Activated naive CD4-positive, alpha-beta T cell treated with anti-CD3 and anti-CD28 coated beads, Interleukin-2, amount 10 ng/mL, durations not matched to agents 7 days and 5 days (primary cell): ENCODE measurements at places on chromosomes 12 and 14.

DNA sequence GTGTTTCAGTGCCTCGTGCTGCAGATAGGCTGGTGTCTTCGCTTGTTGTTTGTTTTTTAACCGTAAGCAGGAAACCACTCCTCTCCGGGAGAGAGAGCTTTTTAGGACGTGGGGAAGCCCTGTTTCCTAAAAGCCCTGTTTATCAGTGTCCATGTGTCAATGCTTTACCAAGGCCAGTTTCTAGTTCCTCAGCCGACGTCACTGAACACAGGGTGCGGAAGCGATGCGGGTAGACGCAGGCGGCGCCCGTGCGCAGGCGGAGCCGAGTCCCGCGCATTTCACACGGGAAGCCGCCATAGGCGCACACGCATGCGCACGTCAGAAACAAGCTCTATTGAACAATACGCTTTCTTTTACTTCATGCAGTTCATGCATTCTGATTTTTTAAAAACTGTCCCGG, 79.8 kb downstream of the GLT1D1 start:
- DNase-seq: no peak

DNA sequence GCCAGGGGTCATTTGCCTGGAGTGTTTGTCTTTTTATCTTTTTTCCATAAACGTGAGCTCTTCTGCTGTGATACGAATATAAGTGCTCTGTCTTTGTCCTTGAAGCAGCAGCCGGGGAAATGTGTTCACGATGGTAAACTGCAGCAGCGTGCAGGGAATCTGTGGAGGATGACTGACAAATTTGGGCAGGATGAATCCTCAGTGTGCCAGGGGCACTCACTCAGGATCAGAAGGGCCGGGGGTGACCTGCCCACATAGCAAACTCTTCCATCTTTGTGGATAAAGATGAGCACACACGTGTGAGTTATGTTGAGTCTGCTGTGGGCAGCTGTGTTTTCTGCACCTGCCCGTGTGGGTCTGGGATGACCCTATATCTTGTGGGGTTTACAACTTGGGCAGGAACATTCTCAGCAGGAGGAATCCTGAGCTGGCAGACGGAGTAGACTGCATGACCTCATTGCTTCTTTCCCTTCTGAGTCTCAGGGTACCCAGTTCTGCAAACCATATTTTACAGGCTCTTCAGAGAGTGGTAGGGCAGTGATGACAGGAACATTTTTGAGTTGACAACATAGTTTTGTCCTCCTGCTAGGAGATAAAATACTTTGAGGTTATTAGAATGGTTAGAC, 711 bp downstream of the ANO4 start:
- DNase-seq: no peak

DNA sequence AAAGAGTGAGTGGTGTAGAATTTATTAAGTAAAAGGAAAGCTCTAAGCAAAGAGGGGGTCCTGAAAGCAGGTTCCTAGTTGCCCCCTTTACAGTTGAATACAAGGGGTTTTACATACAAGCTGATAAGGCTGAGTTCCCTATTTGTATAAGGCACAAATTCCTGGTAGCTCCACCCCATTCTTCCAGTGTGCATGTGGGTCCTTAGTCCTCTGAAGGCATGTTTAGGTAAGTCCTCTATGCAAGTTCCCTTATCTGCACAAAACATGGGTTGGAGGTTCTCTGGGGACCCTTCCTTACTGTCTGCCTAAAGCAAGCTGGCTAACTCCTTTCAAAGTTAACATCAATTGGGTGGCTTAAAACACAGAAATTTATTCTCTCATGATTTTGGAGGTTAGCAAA, 2.9 kb upstream of the FAR2 start:
- no peak for DNase-seq

GRCh38 chr14:101595887-101596721, 34.8 kb downstream of the DIO3 start:
- peak; percentile 55 for DNase-seq

DNA sequence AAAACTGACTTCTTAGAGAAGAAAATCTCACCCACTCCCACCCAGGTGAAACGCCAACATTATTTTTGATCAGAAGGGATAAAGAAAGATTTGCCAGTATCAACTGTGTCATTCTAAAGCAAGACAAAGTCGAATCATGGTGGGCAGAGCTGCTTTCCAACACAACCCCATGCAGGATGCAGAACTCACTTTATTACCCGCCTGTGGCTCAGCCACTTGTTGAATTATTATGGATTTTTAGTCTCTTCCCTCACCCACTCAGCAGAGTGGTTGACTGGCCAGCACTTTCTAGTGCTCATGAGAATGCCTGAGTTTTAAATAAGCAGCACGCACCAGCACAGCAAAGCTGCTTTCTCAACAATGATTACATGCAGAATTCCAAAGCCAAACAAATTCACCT, 32.1 kb downstream of the CRACR2A start:
- DNase-seq: no peak

DNA sequence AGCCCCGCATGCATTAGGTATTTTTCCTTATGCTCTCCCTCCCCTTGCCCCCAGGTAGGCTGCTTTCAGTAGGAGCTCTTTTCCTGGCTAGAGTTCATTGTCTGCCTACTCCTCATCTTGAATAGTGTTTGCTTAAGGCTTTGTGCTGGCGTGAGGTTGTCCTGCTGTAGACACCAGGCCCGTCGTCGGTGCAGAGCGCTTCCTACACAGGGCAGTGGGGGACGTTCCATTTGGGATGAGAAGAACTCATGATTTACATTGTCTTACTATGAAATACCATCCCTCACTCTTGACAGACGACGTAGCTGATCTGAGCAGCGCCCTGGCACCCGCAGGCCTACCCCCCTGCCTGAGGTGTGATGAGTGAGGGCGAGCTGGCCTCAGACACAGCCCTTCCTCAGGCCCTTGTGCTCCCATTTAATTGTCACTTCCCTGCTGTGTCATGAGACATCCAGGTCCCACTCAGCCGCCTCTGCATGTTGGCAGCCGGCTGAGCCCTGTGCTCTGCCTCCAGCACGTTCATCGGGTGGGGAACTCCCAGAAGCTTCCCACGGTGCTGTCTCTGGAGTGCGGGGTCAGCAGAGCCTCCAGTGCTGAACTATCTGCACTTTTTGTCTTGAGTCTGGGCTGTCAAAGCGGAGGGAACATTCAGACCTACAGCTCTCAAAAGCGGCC, 76.0 kb downstream of the WDR20 start:
- no peak for DNase-seq

- DNase-seq: no peak
These were observed 19.3 kb downstream of the PLEKHA5 start for GRCh38 chr12:19148860-19149259.

- DNase-seq: no peak
These were observed 217.8 kb downstream of the TMEM117 start for GRCh38 chr12:44053549-44054127.

DNA sequence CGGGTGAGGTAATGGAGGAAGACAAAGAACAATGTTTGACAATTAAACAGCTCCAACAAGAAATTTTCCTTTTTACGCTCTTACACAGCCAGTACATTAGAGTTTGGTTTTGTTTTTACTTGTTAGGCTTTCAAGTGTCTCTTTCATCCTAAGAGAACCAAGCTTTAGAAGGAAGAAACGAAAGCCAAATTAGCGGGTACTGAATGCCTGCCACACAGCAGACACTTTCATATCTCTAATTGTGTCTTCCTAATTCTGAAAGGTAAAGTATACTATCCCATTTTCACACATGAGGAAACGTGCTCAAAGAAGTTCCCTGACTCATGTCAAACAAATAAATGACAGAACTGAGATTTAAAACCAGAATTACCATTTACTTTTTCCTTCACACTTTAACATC, 65.0 kb downstream of the CDK17 start:
- peak; percentile 34 for DNase-seq

DNA sequence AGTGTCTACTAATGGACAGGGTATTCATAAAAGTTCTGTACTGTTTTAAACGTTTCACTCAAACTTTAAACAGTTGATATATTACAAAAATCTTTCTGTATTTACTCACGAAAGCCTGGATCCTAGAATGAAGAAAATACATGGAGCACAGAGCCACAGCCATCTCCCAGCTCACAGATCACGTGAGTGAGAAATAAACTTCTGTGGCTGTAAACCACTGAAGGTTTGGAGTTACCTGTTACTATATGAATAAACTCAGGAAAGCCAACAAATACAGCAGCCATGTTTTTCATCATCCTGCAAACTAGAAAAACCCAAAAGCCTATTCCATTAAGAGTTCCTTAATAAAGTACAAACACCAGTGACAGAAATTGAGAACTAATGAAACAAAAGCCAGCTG, 867 bp upstream of the TDG start:
- DNase-seq: no peak

- DNase-seq: no peak
These were observed 391.1 kb downstream of the PAWR start for GRCh38 chr12:79299447-79300198.

GRCh38 chr14:39366460-39367386, 65.5 kb downstream of the FBXO33 start:
- no peak for DNase-seq

- peak; percentile 74 for DNase-seq
These were observed 26.8 kb downstream of the AMN start for GRCh38 chr14:102949062-102949800.

GRCh38 chr12:99154983-99155336, 492.6 kb upstream of the GARIN6 start:
- DNase-seq: no peak

- no peak for DNase-seq
These were observed 51.1 kb upstream of the C14orf180 start for GRCh38 chr14:104528496-104528895.

- DNase-seq: no peak
These were observed 130.9 kb upstream of the DAAM1 start for GRCh38 chr14:59057551-59057950.

GRCh38 chr12:88325076-88325815, 183.1 kb downstream of the TMTC3 start:
- no peak for DNase-seq

GRCh38 chr12:76891609-76892008, 12.8 kb upstream of the CSRP2 start:
- DNase-seq: no peak

DNA sequence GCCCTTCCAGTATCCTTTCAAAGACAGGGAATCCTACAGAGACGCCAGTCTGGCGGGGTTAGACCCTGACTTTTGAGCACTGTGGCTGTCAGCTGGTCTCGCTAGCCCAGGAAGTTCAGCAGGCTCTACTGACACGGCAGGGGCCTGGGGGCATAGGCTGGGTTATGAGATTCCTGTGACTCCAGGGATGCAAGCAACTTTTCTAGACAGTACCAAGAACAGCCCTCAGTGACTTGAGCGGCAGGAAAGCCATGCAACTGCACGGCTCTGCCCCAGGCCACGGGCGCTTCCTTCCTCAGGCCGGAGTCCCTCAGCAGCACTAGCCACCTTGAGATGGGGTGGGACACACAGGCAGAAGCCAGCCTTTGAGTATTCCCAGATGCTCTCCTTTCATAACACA, 5.1 kb upstream of the SIVA1 start:
- no peak for DNase-seq
